Naive B cell (primary cell): ENCODE measurements at places on chromosomes 7 and 10.

DNA sequence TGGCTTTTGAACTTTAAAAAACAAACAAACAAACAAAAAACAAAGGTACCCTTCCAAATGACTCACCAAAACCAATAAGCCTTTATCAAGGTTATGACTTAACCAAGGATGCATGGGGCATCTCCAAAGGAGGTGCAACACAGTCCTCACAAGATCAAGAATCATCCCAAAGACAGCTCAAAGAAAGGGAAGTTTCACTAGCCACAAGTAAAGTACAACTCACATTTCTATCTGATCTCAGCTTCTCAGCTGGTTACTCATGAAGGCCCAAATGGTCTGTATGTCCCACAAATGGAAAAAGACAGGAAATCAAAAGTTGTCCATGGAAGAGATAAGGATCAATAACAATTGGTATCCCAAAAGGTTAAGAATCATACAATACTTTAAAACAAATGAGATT is 6.0 kb upstream of the MKLN1 start:
- peaks cover 4% of the 10 kb centered on the region for H3K27me3 ChIP-seq
- H3K4me3 ChIP-seq: no peak overlapping the region
- H3K36me3 ChIP-seq: peaks cover 1% of the 10 kb centered on the region
- no peak for DNase-seq
- H3K27ac ChIP-seq: no peak overlapping the region

- H3K4me3 ChIP-seq: no peak overlapping the region
- H3K36me3 ChIP-seq: no peaks in the 10 kb centered on the region
- H3K27me3 ChIP-seq: peaks cover 26% of the 10 kb centered on the region
- H3K27ac ChIP-seq: no peak overlapping the region
- H3K4me1 ChIP-seq: peaks cover 6% of the 10 kb centered on the region
Observed at GRCh38 chr10:111084366-111085255, 7.8 kb downstream of the ADRA2A start.

DNA sequence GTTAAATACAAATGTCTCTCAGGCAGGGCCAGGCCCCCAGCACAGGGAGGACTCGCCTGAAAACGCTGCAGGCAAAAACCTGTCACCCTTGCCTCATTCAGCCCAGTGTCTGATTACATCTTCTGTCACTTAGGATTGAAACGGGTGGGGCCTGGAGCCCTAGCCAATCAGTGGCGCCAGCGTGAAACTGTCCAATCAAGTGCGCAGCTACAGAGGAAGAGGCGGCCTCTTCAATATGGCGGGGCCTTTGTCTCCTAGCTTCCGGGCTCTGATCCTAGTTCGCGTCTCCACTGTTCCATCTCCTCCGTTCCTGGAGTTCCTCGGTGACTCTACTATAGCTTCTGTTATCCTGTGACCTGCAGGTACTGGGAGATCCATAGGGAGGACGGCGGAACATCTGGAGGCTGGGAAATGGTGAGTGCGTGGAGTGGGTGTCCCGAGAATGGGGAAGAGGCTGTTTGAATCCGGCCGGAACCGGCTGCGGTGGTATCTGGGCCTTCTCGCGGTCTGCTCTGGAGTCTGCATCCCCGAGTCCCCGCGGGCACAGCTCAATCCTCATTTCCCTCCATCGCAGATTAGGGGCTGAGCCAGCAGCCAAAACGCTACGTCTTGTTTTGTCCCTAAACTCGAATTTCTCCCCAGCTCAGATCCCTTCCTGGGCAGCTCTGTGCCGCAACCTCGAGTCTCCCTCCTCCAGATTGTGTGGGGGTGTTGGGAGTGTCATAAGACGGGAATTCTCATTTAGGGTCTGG is at the start of gene ZNF736:
TSS of gene ZNF736 (plus strand) at position 222 of the 752 bp plus-strand sequence. CDS start at position 412, 190 bp downstream.
- peak within 1 kb of the TSS; percentile 91 for H3K4me3 ChIP-seq
- H3K27ac ChIP-seq: peak within 1 kb of the TSS; percentile 100
- H3K4me1 ChIP-seq: peaks cover 43% of the 10 kb centered on the region
- no peaks in the 10 kb centered on the region for H3K36me3 ChIP-seq

GRCh38 chr7:51666266-51666665 is 349.7 kb upstream of the COBL start:
- no peak overlapping the region for H3K27ac ChIP-seq
- no peak overlapping the region for H3K4me3 ChIP-seq
- H3K36me3 ChIP-seq: no peaks in the 10 kb centered on the region
- no peak for DNase-seq
